Left lung (tissue), 14 donors: ENCODE measurements at places on chromosomes 3 and 15. TPM values are rescaled to one million over a fixed set of nuclear protein-coding genes. Genes with fewer than 3 reads are reported as not detected.

- H3K27ac ChIP-seq = no peak overlapping the region
- H3K27me3 ChIP-seq = no peaks in the 10 kb centered on the region
- no peaks in the 10 kb centered on the region for H3K36me3 ChIP-seq
- DNase-seq = no peak
Observed at GRCh38 chr3:116417151-116417550, 28.1 kb downstream of the LSAMP start.

DNA sequence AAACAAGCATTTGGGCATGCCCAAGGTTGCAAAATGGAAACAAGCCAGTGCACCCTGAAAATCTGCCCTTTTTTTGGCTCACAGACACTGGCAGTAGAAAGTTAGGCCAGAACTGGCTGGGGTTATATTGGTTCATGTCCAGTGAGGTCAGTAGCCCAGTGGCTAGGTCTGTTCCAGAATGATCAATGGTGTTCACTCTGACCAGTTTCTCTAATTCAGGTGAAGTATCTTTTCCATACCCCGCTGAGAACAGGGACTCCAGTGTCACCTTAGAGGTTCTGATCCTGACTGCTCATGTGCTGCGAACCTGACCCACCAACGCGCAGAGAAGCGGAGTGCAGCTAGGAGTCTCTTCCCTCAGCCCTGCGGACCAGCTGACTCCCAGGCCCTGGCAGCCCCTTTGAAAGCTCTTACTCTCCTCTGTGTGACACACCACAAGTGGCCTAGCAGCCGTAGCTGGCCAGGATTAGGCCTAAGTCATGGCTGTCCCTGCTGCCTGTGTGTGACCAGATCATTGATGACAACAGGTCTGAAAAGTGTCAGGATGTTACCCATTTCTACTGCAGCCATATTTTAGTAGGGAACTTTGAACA, 123.5 kb downstream of the GHSR start:
- no peaks in the 10 kb centered on the region for H3K27me3 ChIP-seq
- peaks cover 25% of the 10 kb centered on the region for H3K4me1 ChIP-seq
- no peak overlapping the region for H3K27ac ChIP-seq
- peaks cover 96% of the 10 kb centered on the region for H3K36me3 ChIP-seq
- no peak for DNase-seq

GRCh38 chr3:197599089-197599765, 43.5 kb upstream of the BDH1 start:
- H3K4me3 ChIP-seq = no peak overlapping the region
- H3K27me3 ChIP-seq = no peaks in the 10 kb centered on the region
- DNase-seq = peak; percentile 70

DNA sequence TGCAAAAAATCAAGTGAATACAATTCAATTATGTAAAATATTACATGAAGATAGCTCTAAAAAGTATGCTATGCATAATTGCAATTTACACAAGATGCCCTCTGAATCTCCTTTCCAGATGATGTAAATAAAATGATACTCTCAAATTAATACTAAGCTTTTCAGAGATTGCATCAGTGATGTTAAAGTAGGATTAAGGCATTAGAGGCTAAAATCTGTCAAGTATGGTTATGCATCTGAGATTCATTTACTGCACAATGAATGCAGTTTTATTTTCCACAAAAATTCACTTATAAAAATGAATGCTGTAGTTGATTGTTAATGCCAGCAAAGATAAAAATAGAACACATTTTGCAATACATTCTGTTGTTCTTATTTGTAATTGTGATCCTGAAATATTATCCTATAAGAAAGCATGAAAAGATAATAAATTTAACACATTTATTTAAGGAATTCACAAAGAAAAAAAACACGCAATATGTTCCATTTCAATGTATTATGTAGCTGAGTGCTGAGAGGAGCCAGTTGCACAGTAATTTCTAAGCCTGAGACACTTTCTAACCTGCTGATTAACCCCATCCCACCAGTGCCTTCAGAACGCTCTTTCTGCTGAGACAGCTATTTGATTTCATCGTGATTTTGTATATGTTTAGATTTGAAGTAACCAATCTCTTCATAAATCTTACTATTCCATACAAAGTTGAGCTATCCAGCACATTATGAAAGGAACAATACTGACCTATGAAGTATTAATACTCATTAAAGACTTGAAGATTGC, 224.4 kb downstream of the CADM2 start:
- no peak overlapping the region for H3K4me3 ChIP-seq
- H3K27ac ChIP-seq = no peak overlapping the region
- H3K4me1 ChIP-seq = no peaks in the 10 kb centered on the region
- H3K27me3 ChIP-seq = no peaks in the 10 kb centered on the region
- no peaks in the 10 kb centered on the region for H3K36me3 ChIP-seq

GRCh38 chr15:38642689-38643270, 78.2 kb upstream of the RASGRP1 start:
- DNase-seq = no peak
- no peaks in the 10 kb centered on the region for H3K4me1 ChIP-seq
- no peaks in the 10 kb centered on the region for H3K36me3 ChIP-seq
- no peaks in the 10 kb centered on the region for H3K27me3 ChIP-seq
- no peak overlapping the region for H3K27ac ChIP-seq

- no peak overlapping the region for H3K27ac ChIP-seq
- H3K36me3 ChIP-seq = peaks cover 90% of the 10 kb centered on the region
- DNase-seq = no peak
Observed at GRCh38 chr15:65595960-65596359, 15.0 kb downstream of the INTS14 start.

- no peak overlapping the region for H3K27ac ChIP-seq
- H3K4me3 ChIP-seq = no peak overlapping the region
- H3K27me3 ChIP-seq = no peaks in the 10 kb centered on the region
- peaks cover 39% of the 10 kb centered on the region for H3K36me3 ChIP-seq
- H3K4me1 ChIP-seq = peaks cover 4% of the 10 kb centered on the region
Observed at GRCh38 chr3:43707266-43707665, 16.5 kb downstream of the ABHD5 start.

DNA sequence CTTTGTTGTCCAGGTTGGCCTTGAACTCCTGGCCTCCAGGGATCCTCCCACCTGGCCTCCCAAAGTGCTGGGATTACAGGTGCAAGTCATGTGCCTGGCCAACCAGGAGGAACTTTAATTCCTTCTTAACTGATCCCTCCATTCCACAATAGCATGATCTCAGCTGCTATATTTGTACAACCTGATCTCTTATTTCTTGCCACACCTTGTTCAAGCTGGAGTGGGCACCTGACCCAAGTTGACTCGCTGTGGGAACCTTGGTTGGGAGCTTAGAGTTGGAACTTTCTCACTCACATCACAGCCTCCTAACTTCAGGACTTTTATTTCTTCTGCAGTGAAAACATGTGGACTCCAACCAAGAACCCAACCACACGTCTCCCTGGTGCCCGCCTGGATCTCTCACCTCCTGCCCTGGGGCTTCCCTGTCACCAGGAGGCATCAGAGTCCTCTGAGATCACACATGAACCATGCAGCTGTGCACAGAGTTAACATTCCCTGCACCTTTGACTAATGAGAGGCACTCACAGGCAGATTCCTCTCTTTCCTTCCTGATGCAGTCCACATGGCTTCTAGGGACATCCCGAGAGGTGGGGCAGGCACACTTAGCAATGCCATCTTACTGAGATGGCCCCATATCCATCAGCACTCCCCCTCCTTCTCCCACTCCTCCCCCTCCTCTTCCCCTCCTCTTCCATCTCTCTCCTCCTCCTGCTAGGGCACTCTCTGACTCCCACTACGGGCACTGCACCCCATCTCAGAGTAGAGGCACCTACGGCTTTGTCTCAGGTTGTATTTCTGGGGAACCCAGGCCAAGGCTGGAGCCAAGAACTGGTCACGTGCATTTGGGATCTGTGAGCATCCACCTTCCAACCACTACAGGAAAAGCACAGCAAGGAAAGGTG, 9.7 kb upstream of the CYFIP1 start:
- H3K27me3 ChIP-seq = no peaks in the 10 kb centered on the region
- no peak for DNase-seq
- H3K27ac ChIP-seq = no peak overlapping the region
- no peak overlapping the region for H3K4me3 ChIP-seq

DNA sequence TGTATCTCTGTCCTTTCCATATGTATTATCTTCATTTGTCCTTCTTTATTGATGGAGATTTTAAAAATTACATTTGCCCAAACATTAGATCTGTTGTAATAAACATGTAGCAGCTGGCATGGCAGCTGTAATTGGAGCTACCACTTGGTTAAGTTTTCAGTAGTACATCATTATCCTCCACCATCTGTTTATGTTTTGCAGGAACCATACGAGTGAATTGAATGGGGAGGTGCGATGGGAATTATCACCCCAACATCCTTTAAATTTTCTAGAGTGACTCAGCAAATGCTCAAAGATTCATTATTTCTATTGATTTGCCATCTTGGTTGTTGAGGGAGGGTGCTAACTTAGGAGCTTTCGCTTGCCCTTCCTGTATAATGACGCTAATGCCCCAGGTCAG, 32.6 kb upstream of the NOX5 start:
- H3K27me3 ChIP-seq = no peaks in the 10 kb centered on the region
- H3K36me3 ChIP-seq = no peaks in the 10 kb centered on the region
- no peak overlapping the region for H3K4me3 ChIP-seq
- no peaks in the 10 kb centered on the region for H3K4me1 ChIP-seq

GRCh38 chr3:51110586-51110985, 274.5 kb upstream of the MANF start:
- no peak for DNase-seq
- H3K27ac ChIP-seq = no peak overlapping the region
- H3K4me1 ChIP-seq = no peaks in the 10 kb centered on the region
- H3K4me3 ChIP-seq = no peak overlapping the region
- no peaks in the 10 kb centered on the region for H3K27me3 ChIP-seq

The SMCO1 gene
- total RNA-seq = not detected

The ACKR4 gene
- 6.9 TPM for total RNA-seq

The PLSCR5 gene
- total RNA-seq = not detected

The GOLGA6L7 gene
- total RNA-seq = not detected

The CPLX3 gene
- not detected for total RNA-seq

The CCDC174 gene
- 15.5 TPM for total RNA-seq
